T-helper 2 cell (primary cell): ENCODE measurements at places on chromosomes 11 and 22.

DNA sequence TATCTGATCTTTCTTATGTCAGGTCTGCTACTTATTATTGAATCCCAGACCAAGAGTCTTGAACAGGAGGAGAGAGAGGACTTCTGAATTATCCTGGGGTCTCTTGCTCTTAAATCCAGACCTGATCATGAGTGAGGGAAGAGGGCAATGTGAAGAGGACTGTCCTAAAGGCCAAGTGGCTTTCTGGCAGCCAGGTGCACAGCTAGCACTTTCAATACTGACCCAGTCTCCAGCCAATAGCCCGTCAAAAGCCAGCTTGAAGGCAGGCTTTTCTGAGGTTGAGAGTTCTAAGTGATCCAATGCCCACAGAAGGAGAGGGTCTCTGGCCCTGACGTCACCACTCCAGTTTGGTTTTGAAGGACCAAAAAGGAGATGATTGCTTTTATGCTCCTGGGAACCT is 37.2 kb downstream of the FBXO7 start:
- DNase-seq, result no peak

DNA sequence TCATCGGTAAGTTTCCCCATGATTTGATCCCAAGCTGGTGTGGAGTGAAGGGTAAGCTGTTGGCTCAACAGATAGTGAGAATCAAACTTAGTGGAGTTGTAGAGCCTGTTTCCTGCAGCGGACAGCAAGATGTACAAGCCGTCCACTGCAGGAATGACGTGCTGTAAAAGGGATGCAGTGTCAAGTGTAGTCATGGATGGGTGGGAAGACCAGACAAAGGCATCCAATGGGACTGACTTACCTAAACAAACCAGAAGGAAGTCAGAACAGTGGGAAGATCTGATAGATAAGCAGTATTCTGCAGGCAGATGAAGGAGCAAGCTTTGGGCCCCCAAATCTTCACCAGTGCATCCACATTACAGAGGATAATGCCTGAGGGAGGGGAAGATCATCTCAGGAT is 8.8 kb downstream of the ZBTB16 start:
- DNase-seq, result no peak

DNA sequence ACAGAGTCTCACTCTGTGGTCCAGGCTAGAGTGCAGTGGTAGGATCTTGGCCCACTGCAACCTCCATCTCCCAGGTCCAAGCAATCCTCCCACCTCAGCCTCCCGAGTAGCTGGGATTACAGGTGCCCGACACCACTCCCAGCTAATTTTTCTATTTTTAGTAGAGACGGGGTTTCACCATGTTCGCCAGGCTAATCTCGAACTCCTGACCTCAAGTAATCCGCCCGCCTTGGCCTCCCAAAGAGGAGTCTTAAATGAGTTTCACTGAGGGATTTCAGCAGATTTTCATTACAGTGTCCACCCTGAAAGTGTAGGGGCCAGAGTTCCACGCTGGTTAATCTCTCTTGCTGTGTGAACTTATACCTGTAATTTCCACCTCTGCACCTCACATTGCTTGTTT is 412 bp upstream of the RPS3 start:
- no peak for DNase-seq

DNA sequence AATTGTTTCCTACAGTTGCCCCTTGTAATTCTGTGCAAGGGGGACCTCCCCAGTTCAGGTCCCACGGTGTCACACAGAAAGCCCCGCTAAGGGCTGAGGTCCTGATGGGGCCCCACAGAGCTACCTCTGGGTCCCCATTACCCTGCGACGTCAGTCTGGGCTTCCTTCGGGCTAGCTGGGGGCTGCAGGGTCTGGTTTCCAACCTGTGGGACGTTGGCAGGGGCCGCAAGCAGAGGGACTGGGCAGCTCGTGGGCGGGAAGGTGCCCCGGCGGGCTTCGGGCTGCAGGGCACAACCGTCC is 698 bp downstream of the SLC37A4 start:
- DNase-seq, result no peak

DNA sequence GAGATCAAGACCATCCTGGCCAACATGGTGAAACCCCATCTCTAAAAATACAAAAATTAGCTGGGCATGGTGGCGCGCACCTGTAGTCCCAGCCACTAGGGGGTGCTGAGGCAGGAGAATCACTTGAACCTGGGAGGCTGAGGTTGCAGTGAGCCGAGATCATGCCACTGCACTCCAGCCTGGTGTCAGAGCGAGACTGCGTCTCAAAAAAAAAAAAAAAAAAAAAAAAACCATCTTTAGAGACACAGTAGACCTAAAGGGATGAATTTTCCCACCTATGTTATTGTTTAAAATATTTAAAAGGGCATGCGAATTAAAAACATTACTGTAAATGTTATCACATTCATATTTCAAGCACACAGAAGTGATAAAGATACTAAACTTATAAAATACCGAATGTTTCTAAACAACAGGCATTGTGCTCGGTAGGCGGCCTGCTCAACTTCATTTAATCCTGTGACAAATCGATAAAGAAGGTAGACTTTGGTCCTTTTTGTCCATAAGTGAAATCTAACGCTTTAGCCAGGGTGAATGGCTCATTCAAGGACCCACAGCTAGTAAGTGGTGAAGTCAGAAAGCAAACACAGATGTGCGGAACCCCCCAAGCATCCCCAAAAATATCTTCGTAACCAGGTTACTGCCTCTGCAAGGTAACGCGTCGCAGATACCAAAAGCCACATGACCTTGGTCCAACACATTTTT is 16.1 kb downstream of the NCAPD3 start:
- peak; percentile 20 for DNase-seq

DNA sequence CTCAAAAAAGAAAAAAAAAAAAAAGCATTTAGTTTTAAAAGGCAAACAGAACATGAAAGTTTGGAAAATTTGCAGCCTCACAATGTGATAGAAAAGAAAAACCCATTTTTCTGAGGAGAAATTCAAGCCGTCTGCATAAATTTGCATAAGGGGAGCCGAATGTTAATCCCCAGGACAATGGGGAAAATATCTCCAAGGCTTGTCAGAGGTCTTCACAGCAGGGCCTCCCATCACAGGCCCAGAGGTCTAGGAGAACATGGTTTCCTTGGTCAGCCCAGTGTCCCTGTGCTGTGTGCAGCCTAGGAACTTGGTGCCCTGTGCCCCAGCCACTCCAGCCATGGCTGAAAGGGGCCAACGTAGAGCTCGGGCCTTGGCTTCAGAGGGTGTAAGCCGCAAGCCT is 109.1 kb downstream of the TRIM44 start:
- DNase-seq, result no peak

DNA sequence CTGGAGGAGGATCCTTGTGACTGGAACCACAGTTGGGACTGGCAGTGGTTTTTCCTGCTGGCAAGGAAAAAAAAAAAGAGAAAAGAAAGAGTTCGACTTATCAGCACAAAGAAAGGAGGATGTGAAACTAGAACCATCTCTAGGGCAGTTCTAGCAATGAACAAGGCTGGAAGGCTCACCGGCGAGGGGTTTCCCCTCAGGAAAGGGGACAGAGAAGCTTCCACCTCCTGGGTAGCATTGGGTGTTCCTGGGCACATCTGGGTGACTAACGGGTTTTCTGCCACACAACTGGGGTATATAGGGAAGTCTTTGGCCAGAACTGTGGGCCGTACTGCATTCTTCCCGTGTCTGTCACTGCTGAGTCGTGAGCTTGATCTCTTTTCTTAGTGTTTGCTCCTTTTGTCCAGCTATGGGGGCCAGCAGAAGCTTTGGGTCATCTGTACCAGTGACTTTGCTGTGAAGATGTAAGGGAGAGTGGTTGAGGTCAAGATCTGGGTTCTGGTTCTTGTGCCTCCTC is 109.4 kb upstream of the OR4B1 start:
- DNase-seq, result no peak

DNA sequence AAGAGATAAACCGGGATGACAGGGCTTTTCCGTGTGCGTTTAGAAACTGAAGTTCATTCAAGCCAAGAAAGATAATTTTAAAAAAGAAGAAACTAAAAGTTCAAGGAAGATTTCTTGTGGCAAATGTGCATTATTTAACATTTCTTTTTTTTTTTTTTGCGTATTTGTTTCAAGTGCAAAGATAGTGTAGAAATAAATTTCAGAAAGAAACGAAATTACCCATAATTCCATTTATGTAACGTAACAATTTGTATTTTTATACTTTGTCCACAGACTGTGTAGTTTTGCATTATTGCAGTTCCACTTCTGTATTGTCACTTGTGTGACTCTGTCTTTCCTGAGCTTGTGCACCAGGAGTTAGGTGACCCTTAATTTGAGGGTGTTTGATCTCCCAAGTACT is 24.0 kb downstream of the SNAP29 start:
- no peak for DNase-seq

DNA sequence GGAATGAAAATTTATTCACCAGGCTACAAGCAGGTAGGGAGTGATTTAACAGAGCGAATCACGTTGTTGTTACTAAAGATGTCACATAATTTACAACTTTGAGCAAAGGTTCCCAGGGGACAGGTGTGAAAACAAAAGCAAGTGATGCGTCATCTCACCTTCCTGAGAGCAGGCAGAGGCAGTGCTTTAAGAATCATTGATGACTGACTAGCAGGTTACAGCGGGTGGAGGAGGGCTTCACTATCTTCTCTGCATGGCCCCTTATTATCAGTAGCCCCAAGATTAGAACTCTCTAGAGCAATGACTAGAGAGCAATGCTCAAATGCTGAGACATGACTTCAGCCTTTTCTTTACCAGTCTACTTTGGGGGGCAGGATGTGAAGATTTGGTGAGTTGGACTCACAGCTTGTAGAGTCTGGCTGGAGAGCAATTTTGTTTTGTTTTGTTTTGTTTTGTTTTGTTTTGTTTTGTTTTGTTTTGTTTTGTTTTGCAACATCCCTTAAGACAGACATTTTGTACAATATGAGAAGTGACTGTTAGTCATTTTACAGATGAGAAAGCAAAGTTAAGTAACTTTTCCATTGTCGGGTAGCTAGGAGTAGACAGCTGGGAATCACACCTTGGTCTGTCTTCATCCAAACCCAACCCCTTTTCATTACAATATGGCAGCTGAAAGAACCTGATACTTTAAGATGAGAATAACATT is 84.8 kb downstream of the SLC1A2 start:
- DNase-seq, result no peak

DNA sequence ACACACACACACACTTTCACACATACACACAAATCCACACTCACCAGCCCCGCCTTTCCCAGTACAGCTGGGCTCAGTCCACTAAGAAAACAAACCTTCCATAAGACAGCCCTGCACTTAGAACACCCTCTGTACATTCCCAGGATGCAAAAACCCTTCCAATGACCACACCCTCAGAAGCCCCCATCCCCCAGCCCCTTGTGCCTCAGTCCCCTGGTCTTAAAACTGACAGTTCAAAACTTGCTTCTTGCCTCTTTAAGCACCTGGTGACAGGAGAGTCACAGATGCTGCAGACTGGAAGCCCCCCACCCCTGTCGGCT is 23.0 kb downstream of the APLNR start:
- no peak for DNase-seq

DNA sequence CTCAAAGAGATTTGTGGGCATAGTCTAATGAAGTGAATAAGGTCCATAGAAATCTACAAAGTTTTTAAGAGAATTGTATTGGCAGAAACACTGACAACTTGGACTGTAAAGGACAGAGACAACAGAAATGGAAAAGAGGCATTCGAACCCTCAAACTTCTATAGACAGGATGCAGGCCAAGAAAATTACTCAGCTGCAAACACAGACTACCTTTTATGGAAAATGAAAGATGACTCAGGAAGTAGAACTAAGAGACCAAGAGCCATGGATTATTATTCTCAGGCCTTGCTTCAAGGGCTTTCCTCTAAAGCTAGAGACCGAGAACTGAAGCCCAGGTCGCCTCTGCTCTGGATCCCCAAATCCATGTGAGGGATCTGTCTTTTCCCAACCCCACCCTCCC is 3.8 kb upstream of the PELI3 start:
- no peak for DNase-seq

DNA sequence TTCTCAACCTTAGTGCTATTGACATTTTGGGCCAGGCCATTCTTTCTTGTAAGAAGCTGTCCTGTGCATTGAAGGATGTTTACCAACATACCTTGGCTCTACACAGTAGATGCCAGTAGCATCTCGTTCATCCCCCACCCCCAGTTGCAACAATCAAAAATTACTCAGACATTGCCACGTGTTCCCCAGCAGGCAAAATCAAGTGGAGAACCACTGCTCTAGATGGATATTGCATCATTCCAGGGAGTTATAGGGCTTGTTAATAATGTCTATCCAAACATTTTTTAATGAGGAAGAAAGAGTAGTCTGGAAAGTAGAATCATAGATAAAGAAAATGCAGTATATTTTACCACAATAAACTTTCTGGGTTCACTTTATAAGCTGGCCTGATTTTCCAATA is 64.1 kb downstream of the PRMT3 start:
- no peak for DNase-seq

- no peak for DNase-seq
These were observed 7.5 kb downstream of the ELMOD1 start for GRCh38 chr11:107598225-107599139.

DNA sequence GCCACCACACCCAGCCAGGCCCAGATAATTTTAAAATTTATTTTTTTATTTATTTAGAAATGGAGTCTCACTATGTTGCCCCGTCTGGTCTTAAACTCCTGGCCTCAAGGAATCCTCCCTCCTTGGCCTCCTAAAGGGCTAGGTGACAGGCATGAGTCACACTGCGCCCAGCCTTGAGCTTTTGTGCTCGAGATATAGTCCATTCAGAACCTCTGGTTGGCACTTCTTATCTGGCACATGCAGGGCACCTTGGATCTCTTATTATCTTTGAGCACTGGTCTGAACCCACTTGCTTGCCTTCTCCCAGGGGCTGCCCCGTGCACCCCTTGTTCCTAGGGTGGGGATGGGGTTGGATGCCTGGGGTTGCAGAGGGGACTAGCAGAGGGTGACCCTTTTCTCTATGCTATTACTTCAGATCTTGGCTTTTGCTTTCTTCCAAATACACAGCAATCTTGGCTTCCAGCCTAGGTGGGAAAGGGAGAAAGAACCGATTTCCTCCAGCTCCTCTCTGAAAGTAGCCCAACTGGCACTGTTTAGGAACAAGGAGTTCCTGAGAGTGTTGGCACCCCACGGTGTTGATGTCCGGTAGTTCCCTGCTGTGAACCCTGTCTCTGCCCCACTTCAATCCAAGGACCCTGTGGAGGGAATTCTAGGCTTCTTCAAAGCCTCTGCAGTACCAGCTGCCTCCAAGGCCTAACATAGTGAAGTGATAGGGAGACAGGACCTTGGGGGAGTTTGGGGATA is 1.3 kb upstream of the SLC3A2 start:
- no peak for DNase-seq

GRCh38 chr11:118908901-118909618 is 16.7 kb downstream of the BCL9L start:
- DNase-seq, result no peak
